ENCODE measurements at places on chromosomes 16 and 17.

DNA sequence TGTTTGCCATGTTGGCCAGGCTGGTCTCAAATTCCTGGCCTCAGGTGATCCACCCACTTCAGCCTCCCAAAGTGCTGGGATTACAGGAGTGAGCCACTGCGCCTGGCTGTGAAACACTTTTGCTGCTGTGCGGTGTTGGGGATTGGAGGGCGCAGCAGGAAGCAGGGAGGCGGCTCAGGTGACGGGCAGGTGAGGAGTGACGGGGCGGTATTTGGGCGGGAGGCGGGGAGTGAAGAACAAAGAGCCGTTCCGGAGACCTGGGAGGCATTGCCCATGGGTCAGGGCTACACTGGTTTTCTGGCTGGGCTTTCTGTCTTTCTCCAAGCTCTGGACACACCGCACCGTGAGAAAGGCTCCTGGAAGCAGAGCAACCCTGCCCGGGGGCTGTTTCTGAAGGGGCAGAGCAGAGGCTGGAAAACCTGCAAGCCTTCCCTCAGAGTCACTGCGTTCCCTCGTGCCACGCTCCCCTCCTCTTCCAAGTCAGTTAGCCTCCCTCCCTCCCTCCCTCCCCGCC lies 22.1 kb downstream of the CRISPLD2 start:
- no peak for DNase-seq

- DNase-seq: peak; percentile 39
These were observed at the start of gene SLC46A1 for GRCh38 chr17:28405632-28406472. Gene SLC46A1, minus strand, starts transcription at chr17:28406212. Its CDS starts 98 bp downstream, at chr17:28406114.

GRCh38 chr17:30005709-30006320 lies 64.4 kb downstream of the EFCAB5 start:
- DNase-seq: no peak

GRCh38 chr16:53209877-53210276 lies 155.1 kb downstream of the CHD9 start:
- no peak for DNase-seq

DNA sequence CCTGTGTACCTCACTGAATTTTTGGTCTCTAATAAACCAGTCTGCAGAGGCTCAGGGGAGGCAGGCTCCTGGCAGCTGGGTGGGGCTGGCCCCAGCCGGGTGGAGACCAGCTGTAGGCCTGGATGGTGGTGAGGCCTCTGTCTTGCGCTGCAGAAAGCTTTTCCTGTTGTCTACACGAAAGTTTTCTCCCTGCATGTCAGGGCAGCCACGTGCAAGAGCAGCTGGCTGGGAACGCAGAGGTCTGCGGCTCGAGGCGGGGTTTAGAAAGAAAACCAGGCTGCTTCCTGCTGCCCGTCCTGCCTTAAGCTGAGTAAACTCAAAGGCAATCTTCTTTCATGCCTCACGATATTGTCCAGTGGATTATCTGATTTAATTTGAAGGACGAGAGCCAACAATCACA lies 2.4 kb downstream of the SERPINF1 start:
- DNase-seq: no peak

GRCh38 chr17:17824119-17824782 lies 12.5 kb downstream of the SREBF1 start:
- no peak for DNase-seq

GRCh38 chr16:89374393-89374960 lies 115.9 kb downstream of the ANKRD11 start:
- no peak for DNase-seq

Data from stimulated activated CD8-positive, alpha-beta memory T cell treated with anti-CD3 and anti-CD28 coated beads, Interleukin-15, amount 100 ng/mL, for 24 hours (primary cell).